ENCODE measurements at places on chromosomes 6 and 20.

- DNase-seq, result no peak
Measured at GRCh38 chr20:44033344-44033743, 118.7 kb downstream of the TOX2 start.

DNA sequence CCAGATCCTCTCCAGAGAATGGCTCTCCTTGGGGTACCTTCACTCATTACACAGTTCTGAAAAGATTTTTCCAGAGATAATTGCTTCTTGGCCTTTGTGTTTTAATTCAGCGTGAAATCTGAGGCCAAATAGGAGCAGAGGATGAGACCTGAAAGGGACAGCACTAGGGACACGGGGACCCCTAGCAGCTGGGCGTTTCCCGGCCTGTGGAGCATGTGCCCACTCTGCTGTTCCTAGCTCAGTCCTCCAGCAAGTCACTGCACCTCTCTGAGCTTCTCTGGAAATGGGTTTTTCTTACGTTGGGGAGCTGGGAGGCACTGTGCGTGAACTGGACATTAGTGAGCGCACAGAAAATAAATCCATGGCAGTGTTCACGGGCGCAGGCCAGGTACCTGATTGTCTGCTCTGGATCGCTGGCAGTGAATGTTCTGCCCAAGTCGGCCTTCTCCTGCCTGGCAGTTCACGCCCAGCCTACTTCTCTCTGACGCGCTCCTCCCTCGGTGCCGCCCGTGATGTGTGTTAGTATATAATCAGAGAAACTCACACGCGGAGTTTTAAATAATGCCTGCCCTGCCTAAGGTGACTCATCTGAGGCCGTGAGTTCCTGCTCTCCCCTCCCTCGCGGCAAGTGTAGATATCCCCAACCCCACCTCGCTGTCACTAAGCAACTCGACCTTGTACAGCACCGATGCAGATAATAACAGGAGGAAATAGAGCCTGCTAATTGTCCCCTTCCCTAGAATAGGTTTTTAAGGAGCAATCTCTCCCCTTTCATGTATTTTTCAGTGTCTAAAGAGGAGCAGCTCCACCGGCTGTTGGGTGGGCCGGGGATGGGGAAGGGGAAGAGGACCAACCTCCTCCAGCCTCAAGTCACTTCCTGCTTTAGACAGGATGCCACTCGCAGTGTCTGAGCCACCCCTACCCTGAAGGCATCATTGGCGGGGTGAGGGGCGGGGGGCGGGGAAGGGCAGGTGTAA lies 2.7 kb upstream of the TUBB2A start:
- DNase-seq, result no peak

DNA sequence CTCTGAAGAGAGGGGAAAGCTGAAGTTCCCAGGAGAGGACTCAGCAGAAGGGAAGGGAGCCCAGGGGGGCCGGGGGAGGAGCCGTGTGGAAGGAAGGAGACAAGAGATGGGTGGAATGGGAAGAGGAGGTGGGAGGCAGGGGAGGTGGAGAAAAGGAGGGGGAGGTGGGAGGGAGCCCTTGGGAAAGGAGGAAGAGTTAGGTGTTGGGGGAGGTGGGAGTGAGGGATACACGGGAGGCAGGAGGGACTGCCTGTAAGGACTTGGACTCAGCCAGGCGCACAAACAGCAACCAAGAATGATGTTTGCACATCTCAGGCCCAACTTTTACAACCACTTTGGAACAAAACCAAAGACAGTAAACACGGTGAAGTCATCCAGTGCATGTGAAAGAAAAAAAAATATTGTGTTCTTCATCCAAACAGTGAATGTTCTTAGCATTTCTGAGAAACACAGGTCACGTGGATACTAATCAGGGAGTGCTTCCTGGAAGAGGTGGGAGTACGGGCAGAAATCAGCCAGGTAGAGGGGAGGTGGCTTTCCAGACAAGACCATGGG lies 17.4 kb upstream of the LSM14B start:
- DNase-seq, result no peak

- DNase-seq, result no peak
Measured at GRCh38 chr6:147192278-147192911, 11.8 kb upstream of the STXBP5 start.

- DNase-seq, result no peak
Measured at GRCh38 chr6:137764464-137764863, 102.6 kb upstream of the TNFAIP3 start.

DNA sequence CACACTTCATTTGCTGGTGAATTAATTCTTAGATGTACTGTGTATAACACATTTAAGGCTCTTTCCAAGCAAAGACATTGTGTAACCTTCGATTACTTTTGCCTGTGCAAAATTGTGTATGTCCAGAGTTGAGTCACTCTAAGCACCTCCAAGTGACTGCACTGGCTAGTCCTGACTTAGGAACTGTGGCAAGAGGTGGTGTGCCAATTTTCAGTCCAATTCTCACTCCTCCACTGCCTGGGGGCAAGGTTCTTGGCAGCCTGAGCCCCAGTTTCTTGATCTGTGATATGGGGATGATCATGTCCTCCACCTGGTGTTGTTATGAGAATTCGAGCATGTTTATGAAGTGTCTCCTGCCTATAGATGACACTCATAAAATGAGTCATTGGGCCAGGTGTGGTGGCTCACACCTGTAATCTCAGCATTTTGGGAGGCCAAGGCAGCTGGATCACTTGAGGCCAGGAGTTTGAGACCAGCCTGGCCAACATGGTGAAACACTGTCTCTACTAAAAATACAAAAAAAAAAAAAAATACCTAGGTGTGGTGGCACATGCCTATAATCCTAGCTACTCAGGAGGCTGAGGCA lies 105.3 kb upstream of the CDYL start:
- no peak for DNase-seq

- DNase-seq, result no peak
Measured at GRCh38 chr6:17865243-17865642, 122.2 kb downstream of the KIF13A start.

DNA sequence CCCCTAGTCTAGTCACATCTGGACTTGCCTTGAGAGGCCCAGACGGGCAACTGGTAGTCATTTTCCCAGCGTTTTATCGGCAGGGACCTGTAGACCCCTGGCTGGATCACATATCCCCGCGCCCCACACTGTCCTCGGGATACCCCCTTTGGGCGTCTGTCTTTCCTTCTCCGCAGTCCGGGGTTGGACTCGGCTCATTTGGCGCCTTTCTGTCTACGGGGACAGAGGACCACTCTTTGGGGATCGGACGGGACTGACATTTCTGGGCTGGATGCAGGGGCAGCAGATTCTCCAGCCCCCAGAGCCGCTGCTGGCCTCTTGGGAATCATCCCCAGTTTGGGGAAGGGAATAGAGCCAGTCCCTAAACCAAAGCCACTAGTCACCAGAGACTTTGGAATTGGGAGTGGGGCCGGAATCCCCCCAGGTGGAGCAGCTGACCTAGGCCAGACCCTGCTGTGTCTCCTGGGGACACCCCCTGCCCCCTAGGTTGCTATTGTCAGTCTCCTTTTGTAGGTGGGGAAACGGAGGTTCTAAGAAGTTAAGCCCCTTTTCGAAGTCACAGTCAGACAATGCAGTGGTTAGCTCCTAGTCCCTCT lies 734 bp downstream of the FAM110A start:
- DNase-seq, result peak; percentile 89

DNA sequence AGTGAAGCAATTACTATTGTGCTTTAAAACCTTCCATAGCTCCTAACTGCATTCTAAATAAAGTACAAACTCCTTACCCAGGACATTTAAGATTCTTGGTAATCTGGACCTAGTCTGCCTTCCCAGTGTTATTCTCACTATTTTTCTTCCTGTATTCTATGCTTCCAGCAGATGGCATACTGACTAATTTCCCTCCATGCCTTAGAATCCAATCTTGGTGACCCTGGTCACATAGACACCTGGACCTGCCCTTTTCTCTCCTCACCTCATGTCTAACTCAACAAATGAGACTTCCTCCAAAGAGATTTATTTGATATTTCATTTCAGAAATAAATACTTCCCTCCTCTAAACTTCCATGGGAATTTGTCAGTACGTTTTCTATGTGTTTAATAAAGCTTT lies 25.8 kb downstream of the ROS1 start:
- no peak for DNase-seq

- no peak for DNase-seq
Measured at GRCh38 chr6:17869010-17869752, 118.3 kb downstream of the KIF13A start.

GRCh38 chr6:91538622-91539021 lies 951.8 kb upstream of the MAP3K7 start:
- DNase-seq, result no peak

DNA sequence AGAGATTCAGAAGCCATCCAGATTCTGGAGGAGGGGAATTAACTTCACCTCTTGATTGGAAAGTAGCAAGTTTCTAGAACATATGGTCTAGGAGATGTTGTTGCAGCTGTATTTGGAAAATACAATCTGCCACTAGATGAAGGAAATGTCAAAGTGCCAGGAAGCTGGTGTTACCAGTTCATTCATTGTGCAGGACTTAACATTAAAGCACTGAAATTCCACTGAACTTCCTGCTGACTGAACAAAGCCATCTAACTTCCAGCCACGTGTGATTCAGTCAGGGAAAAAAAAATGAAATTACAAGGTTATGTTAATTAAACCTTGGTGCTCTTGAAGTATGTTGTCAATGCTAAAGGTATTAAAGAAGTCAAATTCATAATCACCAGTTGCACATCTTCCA lies 321.5 kb upstream of the SASH1 start:
- DNase-seq, result no peak
